Non-pigmented ciliary epithelial cell (primary cell): ENCODE measurements at places on chromosomes 7 and 10.

- DNase-seq, result no peak
These were observed 481.8 kb downstream of the TFEC start for GRCh38 chr7:115548756-115549155.

DNA sequence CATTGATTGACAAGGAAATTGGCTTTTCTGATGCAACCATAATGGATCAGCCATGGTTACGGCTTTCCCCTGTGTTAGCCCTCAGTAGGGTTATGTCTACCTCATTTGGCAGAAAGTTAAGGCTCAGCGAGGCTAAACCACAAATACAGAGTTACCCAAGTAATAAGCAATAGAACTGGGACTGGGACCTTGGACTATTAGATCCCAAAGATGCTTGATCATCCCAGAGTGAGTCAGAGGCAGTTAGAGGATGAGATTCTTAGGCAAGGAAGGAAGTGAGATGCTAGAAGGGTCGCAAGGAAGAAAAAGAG, 401.4 kb downstream of the TNS3 start:
- DNase-seq, result no peak

DNA sequence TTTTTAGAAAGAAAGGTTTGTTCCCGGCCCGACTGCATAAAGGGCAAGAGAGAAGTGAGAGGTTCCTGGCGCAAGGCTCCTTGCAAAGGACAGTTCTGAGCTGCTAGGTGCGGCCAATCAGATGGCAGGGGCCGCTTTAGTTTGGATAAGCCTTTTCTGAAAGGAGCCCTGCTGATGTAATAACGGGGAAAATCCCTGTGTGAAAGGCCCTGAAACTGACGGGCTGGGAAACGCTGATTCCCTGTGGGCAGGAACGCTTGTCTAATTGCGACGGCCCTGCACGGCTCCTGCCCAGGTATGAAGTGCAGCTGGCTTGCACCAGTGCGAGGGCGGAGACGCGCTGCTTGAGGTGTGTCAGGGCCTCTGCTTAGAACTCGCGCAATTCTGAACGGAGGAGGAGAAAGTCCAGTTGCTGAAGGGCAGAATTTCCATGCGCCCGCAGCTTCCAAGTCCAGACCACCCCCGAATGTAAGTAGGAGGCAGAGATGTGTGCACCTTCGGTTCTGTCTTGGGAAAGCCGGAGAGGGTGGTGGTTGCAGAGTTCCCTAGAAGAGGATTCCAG, 30.5 kb downstream of the TACC2 start:
- no peak for DNase-seq

- no peak for DNase-seq
These were observed 142.6 kb upstream of the CDC14C start for GRCh38 chr7:48781752-48782151.

- no peak for DNase-seq
These were observed 649 bp downstream of the SCD start for GRCh38 chr10:100347568-100348195.

DNA sequence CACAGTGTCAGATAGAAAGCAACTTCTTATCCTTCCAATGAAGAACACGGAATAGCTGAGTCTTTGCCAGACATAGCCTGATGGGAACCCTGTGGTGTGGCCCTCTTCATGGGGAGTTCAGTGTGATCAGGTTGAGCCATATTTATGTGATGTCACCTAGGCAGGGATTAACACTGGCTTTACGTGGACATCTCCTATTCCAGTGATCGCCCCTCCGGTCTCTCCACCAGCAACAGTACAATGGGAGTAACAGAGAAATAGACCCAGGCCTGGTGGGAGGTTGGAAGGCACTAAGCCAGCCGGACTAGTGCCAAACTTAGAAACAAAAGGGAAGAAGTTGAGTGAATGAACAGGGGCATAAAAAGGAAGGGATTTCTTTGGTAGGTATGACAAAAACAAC, 358.1 kb downstream of the PRPF18 start:
- no peak for DNase-seq

GRCh38 chr10:43045631-43046287, 31.1 kb upstream of the RET start:
- no peak for DNase-seq

DNA sequence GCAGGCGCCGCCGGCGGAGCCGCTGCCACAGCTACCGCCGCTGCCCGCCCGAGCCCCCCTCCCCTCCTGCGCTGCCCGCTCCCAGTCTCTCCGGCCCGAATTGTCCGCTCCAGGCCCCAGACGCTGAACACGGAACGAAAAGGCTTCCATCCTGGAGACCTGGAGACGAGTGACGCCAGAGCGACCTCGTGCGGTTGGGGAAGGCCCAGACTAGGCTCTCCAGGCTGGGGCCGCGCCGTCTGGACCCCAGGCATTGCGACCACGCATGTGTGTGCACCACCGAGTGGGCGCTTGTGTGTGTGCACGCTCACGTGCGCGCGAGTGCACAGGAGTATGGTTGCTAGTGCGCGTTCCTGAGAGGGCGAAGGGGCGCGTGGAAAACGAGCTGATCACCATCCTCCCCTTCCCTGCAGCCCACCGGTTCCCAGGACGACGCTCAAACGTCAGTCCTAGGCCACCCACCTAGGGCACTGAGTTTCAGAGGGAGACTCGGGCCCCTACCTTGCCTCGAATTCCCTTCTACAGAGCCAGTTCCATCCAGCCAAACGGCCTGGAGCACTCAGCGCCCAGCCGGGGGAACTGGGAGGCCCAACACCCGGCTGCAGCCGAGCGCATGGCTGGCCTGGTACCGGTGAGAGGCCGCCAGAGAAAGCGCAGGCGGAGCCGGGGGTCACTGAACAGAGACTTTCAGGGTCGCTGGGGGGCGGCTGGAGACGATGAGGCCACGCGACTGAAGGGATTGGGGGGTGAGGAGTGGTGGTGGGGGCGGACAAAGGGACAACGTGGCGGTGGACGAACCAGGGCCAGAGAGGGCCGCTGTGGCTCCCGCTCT, 11.6 kb downstream of the LBX1 start:
- DNase-seq, result no peak

DNA sequence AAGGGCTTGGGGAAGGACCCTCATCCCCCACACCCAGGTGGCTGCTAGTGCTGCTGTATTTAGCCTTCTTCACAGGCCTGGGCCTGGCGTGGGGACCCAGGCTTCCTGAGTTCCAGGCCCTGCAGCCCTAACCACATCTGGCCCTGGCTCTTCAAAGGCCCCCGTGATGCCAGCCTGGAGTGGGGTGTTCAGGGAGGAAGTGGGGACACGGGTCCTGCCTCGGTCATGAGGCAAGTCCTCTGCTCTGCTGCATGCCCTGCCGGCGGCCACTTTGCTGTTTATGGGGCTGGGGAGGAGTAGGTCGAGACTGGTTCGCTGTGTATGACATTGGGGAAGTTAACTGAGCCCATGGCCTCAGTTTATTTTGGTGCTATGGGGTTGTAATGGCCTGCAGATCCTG, 8.5 kb upstream of the AQP1 start:
- DNase-seq, result no peak

- no peak for DNase-seq
These were observed 6.2 kb downstream of the CUX1 start for GRCh38 chr7:101823596-101823995.

DNA sequence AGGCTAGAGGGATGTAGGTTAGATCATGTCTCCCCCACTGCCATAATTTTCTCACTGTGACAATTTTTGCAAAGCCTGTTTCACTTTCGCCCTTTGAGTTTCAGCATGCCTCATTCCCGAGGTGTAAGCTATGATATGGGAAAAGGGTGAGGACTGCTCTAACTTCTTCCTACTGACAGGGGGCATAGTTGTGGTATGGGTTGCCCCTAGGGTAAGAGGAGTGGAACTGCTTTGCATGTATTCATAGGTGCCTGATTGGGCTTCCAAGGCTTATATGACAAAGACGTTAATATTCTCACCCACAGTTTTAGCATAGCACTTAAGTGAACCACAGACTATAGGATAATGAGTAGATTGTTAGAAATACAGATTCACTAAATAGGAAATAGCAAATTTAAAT, 148.7 kb downstream of the BBS9 start:
- DNase-seq, result no peak

DNA sequence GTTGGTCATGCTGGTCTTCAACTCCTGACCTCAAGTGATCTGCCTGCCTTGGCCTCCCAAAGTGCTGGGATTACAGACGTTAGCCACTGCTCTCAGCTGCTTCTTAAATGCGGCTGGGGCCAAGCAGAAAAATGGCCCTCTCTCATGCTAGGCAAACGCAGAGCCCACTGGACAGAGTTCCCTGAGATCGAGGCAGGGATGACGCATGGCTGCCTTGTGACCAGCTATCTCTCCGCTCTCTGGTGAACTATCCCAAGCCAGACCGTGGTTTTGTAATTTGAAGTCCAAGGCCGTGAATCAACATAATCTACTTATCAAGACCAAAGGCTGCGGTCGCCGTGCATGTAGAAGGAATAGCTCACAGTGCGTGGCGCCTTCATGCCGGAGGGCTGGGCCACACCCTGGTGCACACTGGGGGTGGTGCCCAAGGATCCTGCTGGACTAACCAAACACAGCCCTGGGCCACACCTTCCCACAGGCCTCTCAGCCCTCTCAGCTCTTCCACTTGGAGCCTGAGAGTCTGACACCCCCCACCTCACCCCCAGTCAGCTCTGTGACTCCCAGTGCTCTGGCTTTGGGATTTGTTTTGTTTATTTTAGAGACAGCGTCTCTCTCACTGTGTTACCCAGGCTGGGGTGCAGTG, 88.1 kb upstream of the CUX1 start:
- no peak for DNase-seq

DNA sequence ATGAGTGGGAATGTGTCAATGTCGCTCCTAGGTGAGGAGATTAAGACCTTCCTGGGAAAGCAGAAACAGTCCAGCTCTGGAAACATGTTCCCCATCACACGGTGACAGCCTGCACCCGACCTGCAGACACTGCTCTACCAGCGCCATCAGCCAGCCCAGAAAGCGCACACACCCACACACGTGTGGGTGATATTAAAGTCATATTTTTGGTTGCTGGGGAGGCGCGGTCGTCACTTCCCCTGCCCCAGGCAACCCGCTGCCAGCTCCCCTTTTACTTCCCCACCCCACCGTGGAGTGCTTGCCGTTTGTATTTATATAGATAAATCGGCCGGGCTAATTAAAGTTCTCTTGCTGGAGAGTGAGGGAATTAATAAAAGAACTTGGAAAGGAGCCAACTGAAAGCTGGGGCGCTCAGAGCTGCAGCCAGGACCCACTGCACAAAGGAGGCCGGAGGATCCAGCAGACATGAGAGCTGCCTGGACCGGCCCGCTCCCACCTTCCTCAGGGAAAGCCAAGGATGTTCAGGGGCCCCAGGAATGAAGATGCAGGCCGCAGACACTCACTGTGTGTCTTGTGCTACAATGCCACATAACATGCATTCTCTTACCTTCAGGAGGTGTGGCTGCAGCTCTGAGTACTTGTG, 145.2 kb upstream of the UNC5B start:
- DNase-seq, result no peak

GRCh38 chr7:132030086-132030568, 473.7 kb upstream of the PODXL start:
- DNase-seq, result no peak

DNA sequence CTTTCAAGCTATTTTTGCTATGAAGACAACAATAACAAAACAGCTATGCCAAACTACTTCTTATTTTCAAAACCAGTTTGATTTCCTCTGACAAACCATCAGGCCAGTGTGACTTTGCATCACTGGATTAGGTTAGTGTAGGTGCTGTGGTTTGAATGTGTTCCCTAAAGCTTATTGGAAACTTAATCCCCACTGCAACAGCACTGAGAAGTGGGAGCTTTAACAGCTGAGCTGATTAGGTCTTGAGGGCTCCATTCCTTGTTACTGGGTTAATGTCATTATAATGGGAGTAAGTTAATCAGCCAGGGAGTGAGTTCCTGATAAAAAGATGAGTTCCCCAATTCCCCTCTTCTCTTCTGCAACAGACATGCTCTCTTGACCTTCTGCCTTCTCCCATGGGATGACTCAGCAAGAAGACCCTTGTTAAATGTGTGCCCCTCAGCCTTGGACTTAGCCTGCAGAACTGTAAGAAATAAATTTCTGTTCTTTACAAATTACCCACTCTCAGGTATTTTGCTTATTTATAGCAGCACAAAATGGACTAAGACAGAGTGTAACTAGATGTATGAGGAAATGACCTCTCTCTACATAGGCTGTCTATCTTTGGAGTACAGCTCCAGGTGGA, 186.8 kb downstream of the CTTNBP2 start:
- no peak for DNase-seq

DNA sequence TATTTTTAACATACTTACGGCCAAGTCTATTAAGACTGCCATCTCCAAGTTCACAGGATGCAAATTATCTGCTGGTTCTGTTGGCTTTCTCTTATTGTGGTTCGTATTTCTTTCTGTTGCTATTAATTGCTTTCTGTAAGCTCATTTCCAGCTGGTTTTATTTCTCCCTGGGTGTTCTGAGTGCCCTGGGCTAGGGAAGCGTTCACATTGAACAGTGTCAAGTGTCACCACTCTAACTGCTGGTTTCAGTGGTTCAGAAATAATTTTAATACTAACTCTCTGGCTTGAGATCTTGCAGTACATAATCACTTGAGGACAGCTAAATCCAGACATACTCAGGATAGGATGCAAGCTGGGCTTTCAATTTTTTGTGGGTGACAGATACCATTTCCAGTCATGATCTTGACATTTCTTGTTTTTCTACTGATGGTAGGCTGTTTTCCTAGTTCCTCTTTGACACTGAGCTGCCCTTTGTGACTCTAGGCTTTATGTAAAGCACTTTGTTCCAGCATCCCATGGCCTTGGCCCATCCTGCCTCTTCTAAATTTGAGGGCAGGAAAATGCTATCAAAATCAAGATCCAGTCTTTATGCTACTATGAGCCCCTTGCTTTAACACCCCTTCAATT, 117.6 kb downstream of the SNX13 start:
- no peak for DNase-seq

- DNase-seq, result peak; percentile 27
These were observed 479 bp downstream of the PNPLA8 start for GRCh38 chr7:108525327-108525984.

GRCh38 chr10:89702121-89702480, 711 bp downstream of the KIF20B start:
- no peak for DNase-seq

DNA sequence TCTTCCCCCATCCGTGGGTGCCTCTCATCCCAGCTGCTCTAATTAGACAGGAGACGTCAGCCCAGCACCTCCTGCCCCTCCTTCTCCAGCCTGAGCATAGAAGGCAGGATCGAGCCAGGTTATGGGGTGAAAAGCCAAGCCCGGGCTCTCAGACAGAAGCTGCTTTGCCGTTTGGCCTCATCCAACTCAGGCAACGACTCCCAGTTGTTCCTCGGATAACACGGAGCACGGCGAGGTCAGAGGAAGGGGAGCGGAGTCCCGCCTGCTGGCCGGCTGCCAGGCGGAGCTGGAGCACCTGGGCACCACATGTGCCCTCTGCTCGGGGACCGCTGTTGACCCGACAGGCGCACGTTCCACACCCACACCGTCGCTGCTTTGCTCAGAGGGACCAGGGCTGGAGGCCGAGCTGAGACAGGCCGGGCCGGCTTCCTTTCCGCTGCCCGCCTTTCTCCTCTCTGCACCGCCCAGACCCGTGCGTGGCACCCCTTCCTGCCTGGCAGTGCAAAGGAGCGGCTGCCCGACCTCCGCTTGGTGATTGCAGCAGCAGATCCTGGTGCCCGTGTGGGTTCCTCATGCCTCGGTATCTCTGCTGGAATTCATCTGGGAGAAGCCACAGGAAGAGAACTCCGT, 21.6 kb upstream of the UNCX start:
- no peak for DNase-seq
